ENCODE measurements at places on chromosomes 7 and 10.

DNA sequence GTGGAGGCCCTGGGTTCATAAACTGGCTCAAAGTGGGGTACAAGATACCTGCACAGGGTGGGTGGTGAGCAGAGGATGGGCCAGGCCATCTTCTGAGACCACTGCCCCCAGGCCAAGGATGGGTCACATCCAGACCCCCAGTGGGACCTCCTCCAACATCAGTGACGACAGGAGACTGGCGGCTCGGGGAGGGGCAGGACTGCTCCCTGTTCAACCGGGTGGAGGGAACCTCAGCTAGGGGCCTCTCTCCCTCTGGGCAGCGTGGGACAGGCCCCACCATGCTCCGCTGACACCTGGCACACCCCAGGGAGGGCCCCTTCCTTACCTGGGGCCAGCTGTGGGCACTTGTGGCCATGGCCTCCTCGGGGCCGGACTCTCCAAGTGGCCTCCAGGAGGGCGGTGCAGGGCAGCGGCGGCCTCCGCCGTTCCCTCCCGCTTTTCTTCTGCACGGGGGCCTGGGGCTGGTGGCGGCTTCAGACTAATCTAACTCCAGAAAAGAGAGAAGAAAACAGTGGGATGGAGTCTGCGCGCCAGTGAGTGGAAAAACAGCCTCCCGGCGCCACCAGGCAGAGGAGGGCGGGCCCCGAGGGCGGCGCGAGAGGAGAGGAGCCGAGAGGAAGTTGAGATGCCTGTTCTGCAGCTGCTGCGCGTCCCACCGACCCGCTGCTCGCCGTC, at the start of gene CALHM2:
CALHM2 (minus strand) TSS at position 540 of the 675 bp plus-strand sequence. CDS start 2,429 bp downstream, outside the sequence.
- DNase-seq = no peak

DNA sequence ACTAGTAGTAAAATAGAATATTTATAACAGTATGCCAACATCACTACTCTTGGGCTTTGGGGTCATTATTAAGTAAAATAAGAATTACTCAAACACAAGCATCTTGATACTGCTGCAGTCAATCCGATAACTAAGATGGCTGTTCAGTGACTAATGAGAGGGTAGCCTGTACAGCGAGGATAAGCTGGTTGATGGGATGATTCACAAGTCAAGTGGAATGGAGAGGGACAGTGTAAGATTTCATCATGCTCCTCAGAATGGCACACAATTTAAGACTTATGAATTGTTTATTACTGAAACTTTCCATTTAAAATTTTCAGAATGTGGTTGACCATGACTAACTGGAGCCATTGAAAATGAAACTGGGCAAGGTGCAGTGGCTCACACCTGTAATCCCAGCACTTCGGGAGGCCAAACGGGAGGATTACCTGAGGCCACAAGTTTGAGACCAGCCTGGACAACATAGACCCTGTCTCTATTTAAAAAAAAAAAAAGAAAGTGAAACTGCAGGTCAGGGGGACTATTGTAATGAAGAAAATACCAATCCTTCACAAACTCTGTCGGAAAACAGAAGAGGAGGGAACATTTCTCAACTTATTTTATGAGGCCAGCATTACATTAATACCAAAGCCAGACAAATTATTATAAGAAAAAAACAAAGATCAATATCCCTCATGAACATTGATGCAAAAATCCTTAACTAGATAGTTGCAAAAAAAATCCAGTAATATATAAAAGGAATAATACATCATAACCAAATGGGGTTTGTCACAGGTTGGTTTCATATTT, 11.2 kb downstream of the AVL9 start:
- peak; percentile 86 for DNase-seq

DNA sequence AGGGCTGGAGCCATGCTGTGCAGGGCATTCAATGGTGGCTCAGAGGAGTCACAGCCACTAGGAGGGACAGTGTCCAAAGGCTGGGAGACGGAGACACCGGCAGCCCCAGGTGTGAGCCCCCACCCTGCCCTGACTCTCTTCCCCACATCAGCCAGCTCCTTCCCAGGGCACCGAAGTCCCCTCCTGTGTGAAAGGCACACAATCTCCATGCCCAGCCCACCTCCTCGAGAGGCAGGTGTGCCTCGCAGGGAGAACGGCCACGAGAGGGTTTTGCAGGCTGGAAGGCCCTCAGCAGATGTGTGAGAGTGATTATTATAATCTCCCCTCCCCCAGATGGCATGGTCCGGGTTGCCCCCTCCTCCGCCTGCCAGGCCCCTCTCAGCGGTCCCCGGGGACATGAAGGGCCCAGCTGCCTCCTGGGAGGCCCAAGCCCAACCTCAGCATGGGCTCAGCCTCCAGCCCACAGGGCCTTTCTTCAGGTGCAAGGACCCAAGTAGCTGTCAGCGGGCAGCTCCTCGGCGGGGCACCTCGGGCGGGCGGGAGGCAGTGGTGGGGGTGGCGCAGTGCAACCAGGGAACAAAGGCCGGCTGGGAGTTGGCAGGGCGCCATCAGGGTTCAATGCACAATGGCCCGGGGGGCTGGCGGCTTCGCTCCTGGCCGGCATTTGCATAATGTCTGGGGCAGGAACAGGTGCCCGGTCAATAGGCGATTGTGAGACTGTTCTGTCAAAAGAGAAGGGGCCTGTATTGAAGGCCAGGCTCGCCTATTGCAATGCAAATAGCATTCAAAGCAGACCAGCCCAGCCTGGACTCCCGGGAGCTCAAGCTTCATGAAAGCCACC, 155.3 kb upstream of the ZMIZ1 start:
- no peak for DNase-seq

DNA sequence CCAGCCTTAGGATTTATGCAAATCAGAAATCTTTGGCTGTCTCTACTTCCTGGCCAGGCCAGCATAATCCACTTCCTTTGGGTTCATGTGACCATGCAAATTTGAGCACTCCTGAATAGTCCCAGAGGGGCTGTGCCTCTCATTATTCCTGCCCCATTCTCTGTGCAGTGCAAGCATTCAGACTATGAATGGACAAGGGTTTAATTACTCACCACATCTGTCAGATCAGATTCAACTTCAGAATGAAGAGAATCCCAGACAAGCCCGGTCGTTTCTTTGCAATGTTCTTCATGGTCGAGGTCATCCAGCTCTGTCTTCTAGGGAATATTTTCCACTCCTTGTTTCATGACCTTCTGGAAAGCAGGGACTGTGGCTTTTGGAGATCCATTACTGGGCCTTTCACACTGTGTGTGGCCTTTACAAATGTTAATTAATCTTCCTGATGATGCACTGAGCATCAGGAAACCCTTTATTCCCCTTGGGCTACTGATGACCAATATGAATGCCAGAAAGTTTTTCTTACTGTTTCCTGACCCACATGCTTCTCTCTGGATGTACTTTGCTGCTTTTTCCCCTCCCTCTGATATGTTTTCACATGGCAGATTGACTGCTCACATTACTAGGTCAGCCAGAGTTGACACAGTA, 217.6 kb upstream of the TCF7L2 start:
- DNase-seq = no peak

DNA sequence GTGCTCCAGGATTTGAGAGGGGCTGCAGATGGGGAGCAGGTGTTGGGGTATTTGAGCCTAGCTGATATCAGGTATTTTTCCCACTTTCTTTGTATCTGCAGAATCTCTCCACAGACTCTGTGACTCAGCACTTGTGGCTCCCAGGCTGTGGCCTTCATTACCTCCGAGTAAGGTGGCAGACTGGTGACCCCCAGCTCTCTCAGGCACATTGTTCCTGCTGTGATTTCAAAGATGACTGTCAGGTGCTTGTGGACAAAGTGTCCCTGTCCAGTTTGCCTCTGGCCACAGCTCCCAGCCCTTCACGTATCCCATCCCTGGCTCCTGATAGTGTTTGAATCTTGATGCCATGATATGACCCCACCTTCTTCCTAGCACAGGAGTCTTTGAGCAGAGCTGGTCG, 396.8 kb upstream of the PODXL start:
- no peak for DNase-seq

- peak; percentile 62 for DNase-seq
Measured at GRCh38 chr7:108525327-108525984, 479 bp downstream of the PNPLA8 start.

DNA sequence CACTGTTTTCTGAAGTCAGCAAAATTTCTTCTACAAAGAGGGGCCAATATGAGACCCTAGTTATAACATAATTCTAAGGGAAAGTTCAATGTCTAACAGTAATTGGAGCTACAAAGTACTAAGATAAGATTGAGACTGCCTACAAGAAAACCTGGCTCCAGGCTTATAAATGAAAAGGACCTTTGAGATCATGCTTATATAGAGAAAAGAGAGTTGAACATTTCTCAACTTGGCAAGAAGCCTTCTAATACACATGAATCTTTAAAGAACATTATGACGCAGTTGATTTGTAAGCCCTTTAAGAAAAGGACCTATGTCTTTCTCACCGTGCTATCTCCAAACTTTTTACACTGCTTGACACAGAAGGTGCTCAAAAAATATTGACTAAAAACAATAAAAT, 87.9 kb downstream of the TPK1 start:
- no peak for DNase-seq

All from astrocyte of the spinal cord (primary cell).